ENCODE measurements at places on chromosomes 13 and 19.

GRCh38 chr19:8494158-8494557 lies 8.3 kb downstream of the PRAM1 start:
- peak; percentile 88 for DNase-seq

DNA sequence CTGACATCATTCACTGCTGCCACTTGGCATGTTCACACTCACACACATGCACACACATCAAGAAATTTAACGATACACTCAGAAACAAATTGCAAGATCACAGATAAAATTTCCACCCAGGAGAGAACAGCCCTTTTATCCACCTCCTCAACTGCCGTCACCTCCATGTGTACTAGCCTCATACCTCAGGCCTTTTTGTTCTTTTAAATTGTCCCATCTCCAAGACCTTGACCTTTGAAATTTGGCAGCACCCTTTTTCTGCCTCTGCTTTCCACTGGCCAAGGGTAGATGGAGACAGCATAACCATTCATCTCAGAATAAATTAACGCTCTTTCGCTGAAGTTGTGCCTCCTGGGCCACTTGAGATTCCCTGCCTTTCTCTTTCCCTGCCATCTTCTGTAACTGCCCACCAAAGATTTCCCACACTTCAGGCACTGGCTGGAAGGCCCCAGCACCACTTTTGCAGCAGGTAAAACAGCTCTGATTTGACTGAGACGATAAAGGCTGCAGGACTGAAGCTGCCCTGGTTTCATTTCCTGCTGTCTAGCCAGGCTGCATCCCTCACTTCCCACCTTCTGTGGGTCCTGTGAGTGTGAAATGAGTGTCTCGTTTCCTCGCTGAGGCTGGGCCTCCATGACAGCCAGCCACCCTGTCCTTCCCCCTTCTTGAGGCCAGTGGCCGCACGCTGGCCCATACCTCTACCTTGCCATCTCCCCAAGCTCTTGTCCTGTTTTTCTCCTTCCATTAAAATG lies 39.3 kb downstream of the MBNL2 start:
- DNase-seq: no peak

GRCh38 chr19:32719611-32720059 lies at the start of gene TDRD12:
Gene TDRD12, plus strand, starts transcription at chr19:32719767. Its CDS starts 306 bp downstream, at chr19:32720073.
- DNase-seq: no peak

DNA sequence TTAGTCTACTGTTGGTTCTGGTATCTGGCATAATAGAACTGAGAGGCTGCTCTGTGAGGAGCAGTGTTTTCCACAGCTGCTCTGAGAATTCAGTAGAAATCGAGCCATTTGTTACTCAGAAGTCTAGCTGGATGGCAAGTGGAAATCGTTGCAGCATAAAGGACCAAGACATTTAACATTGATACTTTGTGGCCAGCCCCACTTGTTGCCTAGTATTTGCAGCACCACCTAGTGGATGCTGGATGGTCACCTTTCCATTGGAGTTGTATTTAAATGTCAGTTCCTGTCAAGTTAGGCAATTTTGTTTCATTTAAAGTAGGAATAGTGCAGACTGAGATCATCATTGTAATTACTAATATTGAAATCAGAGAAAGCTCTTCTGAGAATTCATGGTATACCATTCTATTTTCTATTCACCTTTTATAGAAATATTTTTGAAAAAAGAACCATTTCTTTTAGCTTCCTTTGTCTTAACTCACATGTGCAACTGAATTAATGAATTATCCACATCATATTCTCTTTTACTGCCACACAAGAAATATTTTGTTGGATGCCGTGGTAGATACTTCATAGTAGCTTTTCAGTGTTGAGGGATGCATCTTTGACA lies 64.6 kb downstream of the PDS5B start:
- DNase-seq: peak; percentile 63

- no peak for DNase-seq
Observed at GRCh38 chr13:65347420-65348030, 1882.6 kb downstream of the PCDH9 start.

Data from GDM1 (cell line).